ENCODE measurements at places on chromosomes 2 and 18.

DNA sequence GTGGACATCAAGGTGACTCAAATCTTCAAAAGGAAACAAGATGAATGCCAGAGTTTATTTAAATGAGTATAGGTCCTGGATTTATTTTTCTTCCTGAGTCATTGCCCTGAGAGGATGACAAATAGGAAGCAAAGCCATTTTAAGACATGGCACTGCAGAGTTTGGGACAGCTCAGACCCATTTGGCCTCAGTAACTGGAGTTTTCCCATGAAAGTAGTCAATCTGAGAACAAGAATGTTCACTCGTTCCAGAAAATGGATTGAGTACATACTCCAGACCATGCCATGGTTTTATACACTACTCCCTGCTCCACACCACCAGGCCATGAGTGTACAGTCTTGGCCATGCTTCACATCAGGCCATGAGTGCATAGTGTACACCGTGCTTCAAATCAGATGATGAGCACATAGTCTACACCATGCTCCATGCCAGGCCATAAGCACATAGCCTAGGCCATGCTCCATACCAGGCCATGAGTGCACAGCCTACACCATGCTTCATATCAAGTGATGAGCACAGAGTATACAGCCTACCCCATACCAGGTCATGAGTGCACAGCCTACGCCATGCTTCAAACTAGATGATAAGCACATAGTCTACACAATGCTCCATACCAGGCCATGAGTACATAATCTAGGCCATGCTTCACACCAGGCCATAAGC lies 202.4 kb downstream of the FBXO15 start:
- H3K4me1 ChIP-seq: no peaks in the 10 kb centered on the region
- no peak for DNase-seq
- no peaks in the 10 kb centered on the region for H3K27me3 ChIP-seq
- H3K4me3 ChIP-seq: no peak overlapping the region

DNA sequence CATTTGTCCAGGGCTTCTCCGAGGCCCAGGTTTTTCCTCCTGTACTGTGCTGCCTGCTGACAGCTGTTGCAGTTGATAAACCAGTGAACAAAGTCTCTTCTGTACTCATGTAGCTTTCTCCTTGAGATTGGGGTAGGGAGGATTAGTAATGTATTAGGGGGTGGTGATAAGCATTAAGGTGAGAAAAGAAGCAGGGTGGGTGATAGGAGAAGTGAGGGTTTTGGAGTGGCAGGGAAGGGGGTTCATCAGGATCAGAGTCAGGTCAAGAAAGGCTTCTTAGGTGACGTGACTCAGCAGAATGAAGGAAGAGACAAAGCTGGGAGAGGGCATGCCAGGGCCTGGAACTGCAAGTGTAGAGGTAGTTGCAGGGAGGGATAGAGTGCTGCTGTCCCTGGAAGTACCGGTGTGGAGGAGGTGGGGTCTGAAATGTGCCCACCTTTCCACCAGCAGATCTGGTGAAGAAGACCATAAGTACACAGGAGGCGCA lies 48.7 kb downstream of the PKP4 start:
- no peak for DNase-seq
- no peak overlapping the region for H3K4me3 ChIP-seq
- no peak overlapping the region for H3K27ac ChIP-seq
- H3K4me1 ChIP-seq: no peaks in the 10 kb centered on the region
- no peaks in the 10 kb centered on the region for H3K36me3 ChIP-seq

GRCh38 chr2:213251618-213252017 lies 32.6 kb upstream of the SPAG16 start:
- no peak overlapping the region for H3K27ac ChIP-seq
- H3K4me1 ChIP-seq: no peaks in the 10 kb centered on the region
- no peak overlapping the region for H3K4me3 ChIP-seq
- peak; percentile 7 for DNase-seq
- no peaks in the 10 kb centered on the region for H3K36me3 ChIP-seq
- peaks cover 5% of the 10 kb centered on the region for H3K27me3 ChIP-seq

GRCh38 chr2:169071455-169071854 lies 2.1 kb downstream of the DHRS9 start:
- no peaks in the 10 kb centered on the region for H3K27me3 ChIP-seq
- no peak for DNase-seq
- no peak overlapping the region for H3K27ac ChIP-seq
- H3K36me3 ChIP-seq: no peaks in the 10 kb centered on the region

DNA sequence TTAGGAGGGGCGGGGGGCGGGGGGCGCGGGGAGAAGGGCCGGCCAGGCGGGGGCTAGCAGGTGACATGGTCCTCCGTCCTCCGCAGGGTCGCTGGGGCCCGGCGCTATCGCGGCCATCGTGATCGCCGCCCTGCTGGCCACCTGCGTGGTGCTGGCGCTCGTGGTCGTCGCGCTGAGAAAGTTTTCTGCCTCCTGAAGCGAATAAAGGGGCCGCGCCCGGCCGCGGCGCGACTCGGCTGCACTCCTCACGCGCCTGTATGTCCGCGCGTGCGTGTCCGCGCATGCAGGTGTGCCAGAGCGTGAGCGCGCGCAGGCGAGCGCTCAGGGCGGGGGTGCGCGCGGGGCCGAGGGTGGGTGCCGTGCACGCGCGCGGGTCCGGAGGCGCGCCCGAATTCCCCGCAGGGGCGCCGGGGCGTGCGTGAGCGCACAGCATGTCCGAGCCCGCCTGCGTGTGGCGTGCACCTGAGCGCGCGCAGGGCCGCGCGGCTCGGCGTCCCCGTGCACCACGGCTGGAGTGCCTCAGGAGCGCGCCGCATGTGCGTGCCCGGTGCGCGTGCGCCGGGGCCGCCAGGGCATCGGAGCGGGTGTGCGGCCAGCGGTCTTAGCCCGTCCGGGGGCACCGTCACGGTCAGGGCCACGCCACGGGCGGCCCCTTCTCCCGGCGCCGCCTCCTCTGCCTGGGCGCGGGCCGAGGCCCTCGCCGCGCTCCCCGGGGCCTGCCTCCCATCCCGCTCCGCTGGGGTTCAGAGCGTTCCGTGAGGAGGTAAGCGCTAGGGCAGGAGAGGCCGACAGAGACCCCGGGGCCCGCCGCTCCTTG lies 6.3 kb downstream of the SNORC start:
- H3K4me1 ChIP-seq: peaks cover 4% of the 10 kb centered on the region
- H3K27ac ChIP-seq: no peak overlapping the region
- DNase-seq: peak; percentile 29
- no peaks in the 10 kb centered on the region for H3K36me3 ChIP-seq
- H3K27me3 ChIP-seq: no peaks in the 10 kb centered on the region

DNA sequence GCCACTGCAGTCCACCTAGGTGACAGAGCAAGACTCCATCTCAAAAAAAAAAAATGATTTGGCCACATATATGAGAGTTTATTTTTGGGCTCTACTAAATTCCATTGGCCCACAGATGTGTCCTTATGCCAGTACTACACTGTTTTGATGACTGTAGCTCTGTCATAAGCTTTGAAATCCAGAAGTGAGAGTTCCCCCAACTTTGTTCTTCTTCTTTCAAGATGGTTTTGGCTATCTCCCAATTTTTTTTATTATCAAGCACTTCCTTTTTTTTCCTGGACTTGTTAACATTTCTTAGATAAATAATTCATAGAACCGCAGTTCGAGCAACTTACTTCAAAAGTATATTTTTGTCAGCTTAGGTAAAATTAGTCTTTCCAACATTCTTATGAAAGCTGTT lies 96.9 kb downstream of the TSHZ1 start:
- no peak overlapping the region for H3K27ac ChIP-seq
- DNase-seq: no peak
- no peak overlapping the region for H3K4me3 ChIP-seq

DNA sequence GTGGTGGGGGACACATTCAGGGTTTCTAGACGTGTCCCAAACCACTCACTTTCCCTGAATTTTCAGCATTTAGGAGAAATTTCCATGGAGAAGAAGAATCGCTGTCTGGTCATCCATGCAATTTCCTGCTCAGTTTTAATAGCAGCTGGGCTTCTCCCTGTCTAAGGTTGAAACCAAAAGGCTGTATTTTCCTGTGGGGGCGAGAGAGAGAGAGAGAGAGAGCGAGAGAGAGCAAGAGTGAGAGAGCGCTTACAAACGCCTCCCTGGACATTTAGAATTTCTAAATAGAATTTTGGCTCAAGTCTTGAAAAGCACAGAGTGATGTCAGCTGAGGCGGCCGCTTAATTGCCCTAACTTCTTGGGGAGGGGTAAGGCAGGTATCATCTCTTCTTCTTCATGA lies 110.8 kb downstream of the SETBP1 start:
- no peak for DNase-seq
- H3K27me3 ChIP-seq: no peaks in the 10 kb centered on the region
- no peaks in the 10 kb centered on the region for H3K36me3 ChIP-seq
- H3K4me1 ChIP-seq: no peaks in the 10 kb centered on the region
- no peak overlapping the region for H3K27ac ChIP-seq
- H3K4me3 ChIP-seq: no peak overlapping the region

GRCh38 chr2:101884423-101884822 lies 107.3 kb upstream of the IL1R2 start:
- H3K36me3 ChIP-seq: no peaks in the 10 kb centered on the region
- peaks cover 3% of the 10 kb centered on the region for H3K4me1 ChIP-seq
- no peak overlapping the region for H3K4me3 ChIP-seq
- no peaks in the 10 kb centered on the region for H3K27me3 ChIP-seq
- no peak overlapping the region for H3K27ac ChIP-seq

- DNase-seq: no peak
- no peaks in the 10 kb centered on the region for H3K4me1 ChIP-seq
- H3K27ac ChIP-seq: no peak overlapping the region
- no peaks in the 10 kb centered on the region for H3K36me3 ChIP-seq
- no peaks in the 10 kb centered on the region for H3K27me3 ChIP-seq
Measured at GRCh38 chr2:224175538-224175937, 136.5 kb upstream of the SERPINE2 start.

GRCh38 chr2:28656937-28657615 lies 94.6 kb upstream of the PPP1CB start:
- DNase-seq: no peak
- no peak overlapping the region for H3K4me3 ChIP-seq
- H3K4me1 ChIP-seq: peaks cover 7% of the 10 kb centered on the region

GRCh38 chr2:202121532-202122162 lies 48.6 kb downstream of the KIAA2012 start:
- H3K27ac ChIP-seq: no peak overlapping the region
- H3K27me3 ChIP-seq: no peaks in the 10 kb centered on the region
- no peak overlapping the region for H3K4me3 ChIP-seq

DNA sequence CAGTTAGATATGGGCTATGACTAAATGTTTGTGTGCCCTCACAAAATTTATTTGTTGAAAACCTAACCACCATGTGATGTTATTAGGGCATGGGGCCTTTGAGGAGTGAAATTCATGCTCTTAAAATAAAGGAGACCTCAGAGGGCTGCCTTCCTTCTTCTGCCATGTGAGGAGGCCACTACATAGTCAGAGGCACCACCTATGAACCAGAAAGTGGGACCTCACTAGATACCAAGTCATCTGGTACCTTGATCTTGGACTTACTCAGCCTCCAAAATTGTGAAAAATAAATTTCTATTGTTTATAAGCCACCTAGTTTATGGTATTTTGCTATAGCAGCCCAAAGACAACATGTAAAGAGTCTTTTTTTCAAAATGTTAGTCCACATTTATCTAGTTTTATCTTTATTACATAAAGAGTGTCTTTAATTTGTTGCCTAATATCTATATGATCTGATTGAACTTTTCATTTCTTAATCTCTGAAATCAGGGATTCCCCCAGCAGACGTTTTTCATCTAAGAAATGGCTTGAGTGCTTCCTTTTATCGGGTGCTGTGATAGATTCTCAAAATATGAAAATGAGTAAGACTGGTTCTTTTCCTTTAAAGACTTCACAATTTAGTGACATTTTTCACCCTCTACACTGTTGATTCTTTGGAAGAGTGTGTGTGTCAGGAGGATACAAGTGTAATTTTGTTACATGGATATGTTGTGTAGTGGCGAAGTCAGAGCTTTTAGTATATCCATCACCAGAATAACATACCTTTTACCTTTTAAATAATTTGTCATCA lies 34.2 kb downstream of the PMS1 start:
- no peaks in the 10 kb centered on the region for H3K27me3 ChIP-seq
- no peak overlapping the region for H3K4me3 ChIP-seq
- no peaks in the 10 kb centered on the region for H3K36me3 ChIP-seq

DNA sequence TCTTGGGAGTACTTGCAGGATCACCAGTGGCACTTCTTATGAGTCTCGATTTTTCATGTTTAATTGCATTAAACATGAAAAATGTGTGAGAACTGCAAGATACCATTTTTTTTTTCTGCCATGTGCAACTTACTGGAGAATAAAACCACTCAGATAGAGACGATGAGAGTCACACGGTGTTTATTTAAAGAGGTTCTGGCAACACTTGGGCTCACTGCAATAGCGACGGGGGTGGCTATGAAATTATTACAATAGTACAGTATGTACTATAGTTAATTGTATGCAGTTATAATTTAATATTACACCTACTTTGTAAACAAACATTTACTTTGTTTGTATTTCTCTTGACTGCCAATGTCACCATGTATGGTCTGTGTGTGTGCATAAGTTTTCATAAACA lies 479.8 kb downstream of the NUP35 start:
- no peaks in the 10 kb centered on the region for H3K36me3 ChIP-seq
- H3K4me1 ChIP-seq: no peaks in the 10 kb centered on the region
- no peak overlapping the region for H3K4me3 ChIP-seq
- H3K27ac ChIP-seq: no peak overlapping the region
- H3K27me3 ChIP-seq: no peaks in the 10 kb centered on the region

DNA sequence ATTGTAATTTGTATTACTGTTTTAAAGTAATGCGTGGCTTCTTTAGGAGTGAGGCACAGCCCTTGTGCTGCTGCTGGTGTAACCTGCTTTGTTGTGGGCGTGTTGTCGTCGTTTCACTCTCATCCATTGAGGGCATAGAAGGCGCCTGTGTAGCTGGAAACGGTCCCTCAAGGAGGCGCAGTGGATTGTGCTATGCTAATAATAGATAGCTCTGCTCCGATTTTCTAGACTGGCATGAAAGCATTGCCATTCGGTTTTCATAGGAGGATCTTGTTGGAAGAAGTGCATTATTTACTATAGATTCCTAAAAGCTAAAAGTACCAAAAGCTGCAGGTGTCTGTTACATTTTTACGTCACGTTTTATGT lies 17.9 kb downstream of the RAB12 start:
- no peaks in the 10 kb centered on the region for H3K27me3 ChIP-seq
- H3K4me3 ChIP-seq: no peak overlapping the region
- peaks cover 15% of the 10 kb centered on the region for H3K4me1 ChIP-seq
- no peaks in the 10 kb centered on the region for H3K36me3 ChIP-seq

- DNase-seq: no peak
- no peak overlapping the region for H3K4me3 ChIP-seq
- no peaks in the 10 kb centered on the region for H3K27me3 ChIP-seq
- no peak overlapping the region for H3K27ac ChIP-seq
- no peaks in the 10 kb centered on the region for H3K4me1 ChIP-seq
Measured at GRCh38 chr2:232959139-232959538, 53.9 kb downstream of the NGEF start.

GRCh38 chr2:203803053-203803429 lies 64.5 kb upstream of the CTLA4 start:
- H3K27me3 ChIP-seq: no peaks in the 10 kb centered on the region
- no peak for DNase-seq
- H3K4me3 ChIP-seq: no peak overlapping the region
- H3K27ac ChIP-seq: no peak overlapping the region
- no peaks in the 10 kb centered on the region for H3K4me1 ChIP-seq
- no peaks in the 10 kb centered on the region for H3K36me3 ChIP-seq

- H3K27ac ChIP-seq: no peak overlapping the region
- no peaks in the 10 kb centered on the region for H3K27me3 ChIP-seq
- H3K4me3 ChIP-seq: no peak overlapping the region
- DNase-seq: no peak
Measured at GRCh38 chr2:215832791-215833190, 180.6 kb downstream of the MREG start.
